GOT3 (cell line): ENCODE measurements at places on chromosomes 16 and 17.

GRCh38 chr17:69018687-69019086, 42.0 kb downstream of the ABCA9 start:
- no peak for DNase-seq

GRCh38 chr17:43695970-43696865, 34.5 kb upstream of the MEOX1 start:
- no peak for DNase-seq

- DNase-seq: no peak
These were observed 151.1 kb upstream of the WSCD1 start for GRCh38 chr17:5919089-5919488.

DNA sequence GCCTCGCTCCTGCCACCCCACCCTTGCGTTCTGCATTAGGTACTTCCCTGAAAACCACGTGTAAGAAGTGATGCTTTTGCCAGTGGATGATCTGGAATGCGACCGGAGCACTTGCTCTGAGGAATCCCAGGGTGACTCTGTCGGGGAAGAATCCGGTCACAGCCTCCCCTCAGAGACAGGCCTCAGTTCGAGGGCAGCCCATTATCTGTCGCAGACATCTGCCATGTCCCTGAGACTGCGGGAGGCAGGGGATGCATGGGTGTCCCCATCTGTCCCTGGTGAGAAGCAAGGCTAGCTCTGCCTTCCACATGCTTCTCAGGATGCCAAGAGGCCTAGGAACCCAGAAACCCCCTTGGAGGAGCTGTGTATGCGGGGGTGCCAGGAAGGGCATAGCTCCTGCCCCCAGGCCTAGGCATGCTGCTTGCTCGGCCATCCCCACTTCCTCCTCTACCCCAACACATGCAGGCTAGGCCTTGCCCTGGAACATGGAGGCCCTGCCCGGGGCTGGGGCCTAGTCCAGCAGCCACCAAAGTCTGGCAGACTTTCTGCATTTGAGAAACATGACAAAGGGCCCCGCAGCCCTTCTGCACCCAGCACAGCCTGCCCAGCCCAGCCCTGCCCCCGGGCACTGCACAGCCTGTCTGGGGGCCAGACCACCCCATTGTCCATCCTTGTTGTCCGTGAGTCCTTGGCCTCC, 20.5 kb downstream of the MNT start:
- no peak for DNase-seq

- DNase-seq: no peak
These were observed 219.6 kb upstream of the IRX3 start for GRCh38 chr16:54506214-54506580.

DNA sequence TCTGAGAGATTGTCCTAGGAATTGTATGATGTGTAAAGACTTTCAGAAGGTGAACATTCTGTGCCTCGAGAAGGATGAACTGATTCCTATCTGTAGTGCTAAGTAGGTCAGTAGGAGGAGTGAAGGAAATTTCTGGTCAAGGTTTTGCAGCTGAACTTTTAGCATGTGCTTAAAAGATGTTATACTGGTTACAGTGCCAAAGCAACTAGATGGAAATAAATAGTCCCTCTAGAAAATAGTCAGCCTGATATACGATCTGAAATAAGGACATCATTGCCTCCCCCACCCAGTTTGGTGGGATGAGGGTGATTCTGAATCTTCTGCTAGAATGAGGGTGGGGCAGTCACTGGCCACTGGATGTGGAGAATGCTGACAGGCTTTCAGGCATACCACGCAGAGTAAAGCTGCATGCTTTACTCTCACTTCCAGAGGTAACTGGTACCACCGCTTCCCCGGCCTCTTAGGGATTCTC, 57.2 kb upstream of the VPS4A start:
- no peak for DNase-seq

- no peak for DNase-seq
These were observed 334.9 kb downstream of the C16orf95 start for GRCh38 chr16:86982347-86982596.

GRCh38 chr16:82184213-82184612, 14.2 kb upstream of the MPHOSPH6 start:
- no peak for DNase-seq

- DNase-seq: peak; percentile 34
These were observed at the start of gene TMEM100 for GRCh38 chr17:55722742-55723487. TMEM100 (minus strand) TSS chr17:55722864; CDS start chr17:55721070, 1,794 bp downstream.

GRCh38 chr17:10155371-10156076, 42.9 kb downstream of the GAS7 start:
- no peak for DNase-seq

DNA sequence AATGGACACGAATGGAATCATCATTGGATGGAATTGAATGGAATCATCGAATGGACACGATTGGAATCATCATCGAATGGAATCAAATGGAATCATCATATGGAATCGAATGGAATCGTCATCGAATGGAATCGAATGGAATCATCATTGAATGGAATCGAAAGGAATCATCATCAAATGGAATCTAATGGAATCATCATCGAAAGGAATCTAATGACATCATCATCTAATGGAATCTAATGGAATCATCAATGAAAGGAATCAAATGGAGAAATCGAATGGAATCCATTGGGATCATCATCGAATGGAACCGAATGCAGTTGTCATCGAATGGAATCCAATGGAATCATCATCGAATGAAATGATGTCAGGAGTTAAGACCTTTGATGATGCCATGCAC, 154.9 kb downstream of the SHCBP1 start:
- DNase-seq: no peak

DNA sequence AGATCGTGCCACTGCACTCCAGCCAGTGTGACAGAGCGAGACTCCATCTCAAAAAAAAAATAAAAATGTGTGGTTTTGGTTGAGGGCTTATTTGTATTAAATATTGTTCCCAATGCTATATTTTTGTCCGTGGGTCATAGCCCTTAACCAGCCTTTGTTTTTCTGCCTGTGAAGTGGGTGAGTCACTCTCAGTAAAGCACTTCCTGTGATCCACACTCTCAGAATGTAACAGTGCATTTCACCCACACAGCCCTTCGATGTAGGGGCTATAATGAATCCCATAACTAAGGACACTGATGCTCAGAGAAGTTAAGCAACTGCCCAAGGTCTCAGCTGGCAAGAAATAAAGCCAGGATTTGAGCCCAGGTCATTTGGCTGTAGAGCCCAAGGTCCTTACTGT, 34.7 kb upstream of the POLR3E start:
- no peak for DNase-seq

- DNase-seq: no peak
These were observed 256.6 kb upstream of the KCNJ16 start for GRCh38 chr17:69818467-69818866.

DNA sequence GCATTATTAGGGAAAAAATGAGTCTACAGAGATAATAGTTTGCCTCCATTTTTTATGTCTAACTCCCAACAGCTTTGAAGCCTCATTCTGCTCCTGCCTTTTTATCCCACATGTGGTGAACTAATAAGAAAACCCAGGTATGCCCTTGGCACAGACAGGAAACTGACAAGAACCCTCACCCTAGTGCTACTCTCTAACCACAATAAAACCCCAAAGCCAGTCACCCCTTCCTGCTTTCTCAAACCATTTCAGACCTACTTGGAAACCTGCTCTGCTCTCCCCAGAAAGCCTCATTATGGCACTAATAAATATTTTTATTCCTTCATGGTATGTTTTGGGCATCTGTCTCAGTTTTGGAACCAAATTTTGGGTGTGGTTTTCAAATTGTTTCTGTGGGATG, 3.9 kb upstream of the MARVELD3 start:
- DNase-seq: no peak

DNA sequence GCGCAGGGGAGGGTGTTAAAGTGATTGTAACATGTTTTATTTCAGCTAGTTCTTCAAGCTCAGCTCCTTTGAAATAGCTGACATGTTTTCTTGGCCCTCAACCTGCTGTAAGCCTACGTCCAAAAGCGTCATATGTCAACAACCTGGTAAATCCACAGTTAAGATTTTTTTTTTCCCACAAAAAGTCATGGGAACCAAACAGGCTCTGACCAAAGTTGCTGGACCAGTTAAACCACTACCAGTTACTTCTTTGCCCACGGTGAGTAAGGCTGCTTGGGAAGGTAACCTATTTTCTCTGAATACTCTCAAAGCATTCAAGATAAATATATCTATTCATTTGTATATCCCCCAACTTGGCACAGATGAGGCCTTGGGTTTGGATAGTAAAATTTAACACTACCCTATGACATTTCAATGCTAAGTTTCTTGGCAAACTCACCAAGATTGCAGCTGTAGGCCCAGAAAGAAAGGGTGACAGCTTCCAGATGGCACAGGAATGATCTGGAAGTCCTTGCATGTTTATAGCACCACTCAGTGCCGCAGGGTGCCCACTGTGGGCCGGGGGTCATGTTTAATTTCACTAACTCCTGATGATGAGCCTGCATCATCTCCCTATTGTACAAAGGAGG, 166.2 kb downstream of the XYLT1 start:
- DNase-seq: no peak

DNA sequence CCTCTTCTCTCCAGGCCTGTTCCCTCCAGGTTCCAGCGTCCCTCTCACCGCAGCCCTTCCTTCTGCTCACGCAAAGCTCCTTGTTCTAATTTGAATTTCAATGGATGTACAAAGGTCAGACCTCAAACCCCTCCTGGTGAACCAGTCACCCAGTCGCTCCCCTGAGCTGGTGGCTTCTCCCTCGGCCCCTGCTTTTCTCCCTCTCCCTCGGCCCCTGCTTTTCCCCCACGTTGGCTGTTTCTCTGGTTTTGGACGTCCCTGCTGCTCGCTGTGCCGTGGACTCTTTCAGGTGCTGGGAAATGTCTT, 8.6 kb upstream of the MSLN start:
- no peak for DNase-seq

GRCh38 chr17:62891659-62892058, 74.4 kb upstream of the TANC2 start:
- DNase-seq: no peak

DNA sequence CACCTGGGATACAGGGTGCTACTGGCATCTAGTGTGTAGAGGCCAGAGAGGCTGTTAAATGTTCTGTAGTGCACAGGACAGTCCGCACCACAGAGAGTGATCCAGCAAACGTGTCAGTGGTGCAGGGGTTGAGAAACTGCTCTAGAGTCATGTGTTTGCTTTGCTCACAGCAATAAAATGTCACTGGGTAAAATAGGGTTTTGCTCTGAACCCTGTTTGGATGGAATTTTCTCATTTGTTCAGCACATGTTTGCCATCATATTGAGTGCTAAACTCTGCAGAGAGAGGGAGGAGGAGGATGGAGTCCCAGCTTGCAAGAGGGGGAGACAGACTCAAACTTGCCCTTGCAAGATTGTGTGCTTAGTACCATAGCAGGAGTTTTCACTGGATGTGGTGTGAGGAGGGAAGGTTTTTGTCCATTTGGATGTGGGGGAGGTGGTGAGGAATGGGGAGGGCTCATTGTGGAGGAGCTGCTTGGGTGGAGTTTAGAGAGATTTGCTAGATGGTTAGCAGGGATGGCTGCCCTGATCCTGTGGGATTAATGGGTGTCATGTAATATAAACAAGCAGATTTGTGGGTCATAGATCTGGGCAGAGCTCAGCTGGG, 11.8 kb downstream of the PLCG2 start:
- no peak for DNase-seq

GRCh38 chr16:81574168-81574567, 129.6 kb downstream of the CMIP start:
- DNase-seq: no peak

- DNase-seq: no peak
These were observed at the start of gene SDR42E1 for GRCh38 chr16:82011199-82011641. SDR42E1 (minus strand) TSS chr16:82011470; CDS start chr16:82000858, 10,612 bp downstream.

- no peak for DNase-seq
These were observed 120.4 kb upstream of the LHX1 start for GRCh38 chr17:36816907-36817288.

DNA sequence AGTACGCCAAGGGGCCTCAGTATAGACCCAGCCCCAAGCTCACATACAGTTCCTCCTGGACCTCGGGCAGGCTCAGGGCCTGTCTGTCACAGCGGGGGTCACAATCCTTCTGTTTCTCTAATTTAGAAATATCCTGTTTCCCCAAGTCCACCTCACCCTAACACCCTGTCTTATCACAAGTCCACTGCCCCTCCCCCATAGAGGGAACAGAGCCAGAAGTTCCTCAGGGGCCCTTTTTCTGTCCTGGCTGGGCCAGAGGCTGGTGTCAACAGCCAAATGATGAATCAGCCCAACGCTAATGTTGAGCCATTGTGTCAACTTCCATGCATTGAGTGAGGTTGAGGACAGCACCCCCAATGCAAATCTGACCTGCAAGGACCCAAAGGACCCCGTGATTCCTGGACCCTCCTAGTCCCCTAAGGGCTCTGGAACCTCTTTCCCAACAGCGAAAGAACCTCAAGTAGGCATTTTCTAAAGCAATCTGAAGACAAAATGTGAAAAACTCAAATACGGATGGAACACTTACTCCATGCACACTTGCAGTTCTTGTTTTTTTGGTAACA, 58.6 kb downstream of the PECAM1 start:
- DNase-seq: no peak
